ENCODE measurements at places on chromosomes 12 and 14.

GRCh38 chr14:57182760-57183503, 85.8 kb downstream of the EXOC5 start:
- DNase-seq, result no peak

DNA sequence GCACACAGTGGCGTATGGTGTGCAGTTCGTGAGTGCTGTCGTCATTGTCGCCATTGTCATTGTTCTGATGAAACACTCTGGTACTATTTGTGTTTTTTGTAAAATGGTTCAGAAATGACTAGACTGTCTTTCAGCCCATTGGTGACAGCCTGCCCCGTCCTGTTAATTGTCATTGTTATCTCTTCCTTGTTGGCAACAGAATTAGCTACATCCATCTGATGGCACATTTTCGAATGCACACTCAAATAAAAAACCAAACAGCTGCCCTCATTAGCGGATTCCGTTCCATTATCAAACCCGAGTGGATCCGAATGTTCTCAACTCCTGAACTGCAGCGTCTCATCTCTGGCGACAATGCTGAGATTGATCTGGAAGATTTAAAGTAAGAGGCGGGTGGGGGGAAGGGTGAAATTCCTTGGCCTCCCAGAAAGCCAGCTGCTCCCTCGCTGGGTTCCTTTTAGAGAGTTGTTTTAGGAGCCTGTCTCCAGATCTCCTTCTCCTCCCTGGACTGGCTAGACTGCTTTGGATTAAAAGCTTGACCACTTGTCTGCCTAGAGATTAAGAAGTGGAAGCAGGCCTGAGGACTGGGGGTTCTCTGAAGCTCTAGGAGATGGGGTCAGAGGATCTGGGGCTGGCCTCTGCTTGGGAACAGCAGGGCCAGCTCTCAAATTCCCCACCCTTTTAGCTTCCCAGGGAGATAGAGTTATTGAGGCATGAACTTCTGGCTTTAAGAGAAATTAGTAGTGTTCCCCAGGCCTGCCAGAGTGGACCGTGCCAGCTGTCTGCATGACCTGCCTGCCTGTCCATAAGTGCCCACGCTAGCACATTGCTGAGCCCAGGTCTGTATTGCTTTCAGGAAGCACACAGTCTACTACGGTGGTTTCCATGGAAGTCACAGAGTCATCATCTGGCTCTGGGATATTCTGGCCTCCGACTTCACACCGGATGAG, 43.3 kb downstream of the MMAB start:
- no peak for DNase-seq

DNA sequence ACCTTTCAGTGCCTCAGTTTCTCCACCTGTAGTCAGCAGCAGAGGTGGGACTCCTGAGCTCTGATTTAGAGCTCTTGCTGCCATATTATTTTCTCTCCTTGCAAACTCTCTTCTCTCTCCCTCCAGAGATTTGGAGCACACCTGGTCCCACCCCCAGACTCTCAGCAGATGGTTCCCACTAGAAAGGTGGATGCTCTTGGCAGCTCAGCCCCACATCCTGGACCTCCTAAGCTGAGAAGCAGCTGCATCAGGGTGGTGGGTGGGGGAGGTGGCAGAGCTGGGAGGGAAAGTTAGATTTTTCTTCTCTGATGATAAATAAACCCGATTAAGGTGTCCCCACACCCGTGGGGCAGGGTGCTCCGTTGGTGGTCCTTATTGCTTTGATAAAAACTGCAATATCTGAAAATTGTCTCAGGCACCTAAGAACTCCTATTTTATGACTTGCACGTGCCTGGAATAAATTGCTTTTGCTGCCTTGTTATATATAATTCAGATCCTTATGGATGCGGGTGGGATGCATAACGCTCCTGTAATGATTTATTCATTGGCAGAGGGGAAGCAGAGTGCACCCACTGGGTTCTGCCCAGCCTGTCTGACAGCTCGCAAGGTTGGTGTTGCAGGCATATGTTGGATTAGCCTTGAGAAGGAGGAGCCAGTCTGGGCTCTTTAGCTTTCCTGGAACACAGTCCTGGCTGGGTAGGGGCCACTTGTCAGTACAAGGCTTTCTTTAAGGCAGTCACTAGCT, 214.2 kb downstream of the SUDS3 start:
- DNase-seq, result no peak

DNA sequence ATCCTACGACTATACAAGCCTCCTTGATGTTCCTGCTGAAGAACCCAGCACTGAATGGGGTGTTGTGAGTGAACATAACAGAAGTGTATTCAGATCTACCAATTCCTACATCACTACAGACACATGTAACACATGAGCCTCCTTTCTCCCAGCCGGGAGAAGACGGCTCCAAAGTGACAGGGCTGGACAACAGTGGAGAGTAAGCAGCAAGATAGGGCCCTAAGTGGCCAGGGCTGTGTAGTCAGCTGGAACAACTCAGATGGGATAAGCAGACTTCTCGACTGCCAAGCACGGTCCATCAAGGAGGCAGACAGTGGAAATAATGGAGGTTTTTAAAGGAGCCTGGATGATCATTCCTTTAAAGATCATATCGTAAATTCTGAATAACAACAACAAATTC, 73.5 kb downstream of the TTC7B start:
- DNase-seq, result no peak

DNA sequence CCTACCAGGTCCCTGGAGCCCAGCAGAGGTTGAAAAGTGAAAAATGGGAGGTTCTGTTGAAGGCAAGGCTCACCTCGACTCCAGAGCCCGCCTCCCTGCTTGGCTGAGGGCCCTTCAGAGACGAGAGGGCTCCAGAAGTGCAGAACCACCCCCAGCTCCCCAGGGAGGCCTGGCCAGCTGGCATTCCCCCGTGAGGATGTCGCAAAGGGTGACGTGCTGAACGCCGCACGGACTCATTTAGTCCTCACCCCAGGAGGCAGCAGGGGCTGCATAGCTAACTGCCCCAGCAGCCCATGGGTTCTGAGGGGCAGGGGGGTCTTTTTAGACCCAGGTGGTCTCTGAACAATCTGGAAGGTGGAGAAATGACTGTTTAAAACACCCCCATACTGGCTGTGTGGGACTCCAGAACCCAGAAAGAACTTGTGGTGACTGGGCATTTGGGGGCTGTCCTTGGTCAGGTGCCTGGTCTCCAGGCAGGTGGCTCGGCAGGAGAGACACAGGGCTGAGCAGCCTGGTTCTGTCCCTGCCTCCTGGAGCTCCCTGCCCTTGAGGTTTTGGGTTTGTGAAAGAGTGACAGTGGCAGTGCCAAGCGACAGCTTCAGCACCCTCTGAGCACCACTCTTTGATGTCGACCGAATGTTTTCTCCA, 32.0 kb downstream of the ANAPC7 start:
- DNase-seq, result no peak

GRCh38 chr14:91585856-91586255, 75.7 kb upstream of the PPP4R3A start:
- no peak for DNase-seq

DNA sequence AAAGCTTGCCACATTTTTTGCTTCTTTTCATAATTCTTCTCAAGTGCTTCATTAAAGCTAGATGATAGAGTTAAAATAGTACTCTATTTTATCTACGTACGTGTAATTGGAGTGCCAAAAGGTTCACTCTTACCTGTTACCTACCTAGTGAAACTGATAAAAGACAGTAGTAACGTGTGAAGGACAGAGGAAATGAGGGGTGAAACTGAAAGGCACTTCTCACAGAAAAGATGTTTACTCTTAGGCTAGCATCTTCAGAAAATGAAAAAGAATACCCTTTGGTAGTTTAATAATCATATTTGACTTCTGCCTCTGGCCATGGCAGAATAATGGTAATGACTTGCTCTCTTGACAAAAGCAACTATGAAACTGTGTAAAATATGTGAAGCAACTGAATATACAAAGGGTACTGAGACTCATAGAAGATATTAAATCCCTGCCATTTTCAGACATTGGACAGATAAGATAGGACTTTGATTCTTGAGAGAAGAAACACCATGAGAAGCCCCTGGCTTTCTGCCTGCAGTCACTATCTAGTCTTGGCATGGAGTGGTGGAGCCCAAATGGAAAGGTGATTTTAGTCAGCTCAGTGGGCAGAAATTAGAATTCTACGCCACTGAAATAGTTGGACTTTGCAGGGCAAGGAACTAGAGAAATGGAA, 6.3 kb upstream of the EVL start:
- no peak for DNase-seq

- DNase-seq, result no peak
These were observed 30.8 kb downstream of the COA8 start for GRCh38 chr14:103593577-103593976.

DNA sequence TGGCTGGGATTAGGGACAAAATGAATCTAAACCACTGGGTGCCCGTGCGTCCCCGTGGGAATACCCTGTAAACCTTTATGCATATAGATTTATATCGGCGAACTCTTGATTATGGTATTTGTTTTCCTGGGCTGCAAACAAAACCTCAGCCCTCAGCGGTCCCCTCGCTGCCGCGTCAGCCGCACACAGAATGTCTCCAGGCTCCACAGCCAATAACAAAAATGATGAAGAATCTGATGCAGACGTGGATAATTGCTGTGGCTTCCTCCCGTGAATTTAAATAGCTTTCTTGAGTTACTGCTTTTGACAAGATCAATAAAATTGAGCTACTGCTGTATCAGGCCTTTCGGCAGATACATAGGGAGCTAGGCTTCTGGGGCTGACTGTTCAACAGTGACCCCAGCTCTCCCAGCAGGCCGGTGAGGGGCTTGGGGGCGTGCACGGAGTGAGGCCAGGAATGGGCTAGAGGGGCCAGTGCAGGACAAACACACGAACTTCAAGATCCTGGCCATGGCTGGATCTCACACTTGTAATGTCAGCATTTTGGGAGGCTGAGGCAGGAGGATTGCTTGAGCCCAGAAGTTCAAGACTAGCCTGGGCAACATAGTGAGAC, 125.8 kb upstream of the NCOR2 start:
- no peak for DNase-seq

- DNase-seq, result no peak
These were observed 77.2 kb upstream of the DUSP6 start for GRCh38 chr12:89429528-89429927.

DNA sequence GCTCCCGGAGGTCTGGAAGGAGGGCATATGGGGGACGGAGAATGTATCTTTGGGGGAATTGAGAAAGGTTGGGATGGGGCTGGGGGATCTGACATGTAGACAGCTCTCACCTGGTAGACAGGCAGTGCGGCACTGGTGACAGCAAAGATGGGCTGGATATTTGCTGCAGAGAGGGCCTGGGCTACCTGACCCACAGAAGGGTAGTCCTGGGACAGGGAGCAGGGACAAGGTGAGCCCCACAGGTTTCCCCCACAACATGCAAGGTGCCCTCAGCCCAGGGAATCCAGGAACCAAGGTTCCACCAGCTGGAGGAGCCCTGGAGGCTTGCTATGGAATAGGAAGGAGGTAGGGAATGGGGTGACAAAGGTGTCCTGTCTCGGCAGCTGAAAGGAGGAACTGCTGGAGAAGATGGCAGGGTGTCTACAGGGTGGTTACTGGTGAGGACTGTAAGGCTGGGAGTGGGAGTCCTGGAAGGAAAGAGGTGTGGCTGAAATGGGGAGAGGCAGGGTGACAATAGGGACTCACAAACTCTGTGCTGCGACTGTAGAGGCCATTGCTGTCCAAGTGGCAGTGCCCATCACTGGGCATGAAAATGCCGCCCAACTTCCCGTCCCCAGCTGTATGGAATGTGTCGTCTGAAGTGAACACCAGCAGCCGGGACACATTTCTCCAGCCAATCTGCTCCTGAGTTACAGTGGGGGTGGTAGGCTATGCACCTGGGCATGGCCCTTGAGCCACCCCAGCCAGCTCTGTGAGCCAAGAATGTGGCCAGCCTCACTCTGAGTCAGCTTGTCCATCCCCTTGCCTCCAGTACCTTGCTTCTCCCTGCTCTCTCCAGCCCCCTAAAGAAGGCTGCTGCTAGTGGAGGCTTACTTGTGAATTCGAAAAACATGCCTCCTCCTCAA, 11.3 kb downstream of the ITGB7 start:
- no peak for DNase-seq

- no peak for DNase-seq
These were observed 108.7 kb downstream of the BMP4 start for GRCh38 chr14:53847881-53848280.

GRCh38 chr12:115835445-115835844, 442.0 kb downstream of the MED13L start:
- no peak for DNase-seq

GRCh38 chr14:74533576-74533975, 40.0 kb downstream of the ISCA2 start:
- DNase-seq, result no peak
